Left lung (tissue), 14 donors: ENCODE measurements at places on chromosomes 16 and 17.

DNA sequence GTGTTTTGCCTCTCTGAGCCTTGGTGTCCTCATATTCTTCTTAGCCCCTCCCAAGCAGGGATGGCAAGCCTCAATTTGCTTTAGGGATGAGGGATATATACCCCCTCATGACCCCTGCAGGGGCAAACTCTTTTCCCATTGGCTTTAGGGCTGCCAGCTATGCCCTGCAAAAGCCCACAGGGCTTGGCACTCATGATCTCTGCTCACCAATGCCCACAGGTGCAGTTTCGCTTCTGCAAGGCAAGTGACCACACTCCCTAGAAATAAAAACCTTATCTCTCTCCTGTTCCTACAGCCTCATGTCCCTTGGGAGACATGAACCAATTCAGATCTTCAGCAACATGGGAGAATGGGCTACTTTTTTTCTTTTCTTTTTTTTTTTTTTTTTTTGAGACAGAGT, 8.8 kb downstream of the BEAN1 start:
- no peak for DNase-seq

DNA sequence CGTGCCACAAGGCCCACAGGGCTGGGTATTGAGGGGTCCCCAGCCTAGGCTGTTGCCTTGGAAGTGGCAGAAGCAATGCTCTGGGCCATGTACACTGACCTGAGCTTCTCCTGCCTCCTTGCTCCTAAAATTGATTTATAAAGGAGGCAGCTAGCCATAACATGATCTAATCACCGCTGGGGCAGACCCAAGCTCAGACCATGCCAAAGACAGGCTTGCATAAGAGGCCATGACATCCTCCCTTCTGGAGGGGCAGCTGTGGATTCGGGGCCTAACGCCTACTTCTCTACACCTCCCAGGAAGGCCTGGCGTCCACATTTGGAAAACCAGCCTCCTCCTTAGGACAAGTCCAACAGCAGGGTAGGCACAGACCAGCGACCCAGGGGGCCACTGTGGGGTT, 12.3 kb downstream of the HSD11B2 start:
- DNase-seq = no peak

DNA sequence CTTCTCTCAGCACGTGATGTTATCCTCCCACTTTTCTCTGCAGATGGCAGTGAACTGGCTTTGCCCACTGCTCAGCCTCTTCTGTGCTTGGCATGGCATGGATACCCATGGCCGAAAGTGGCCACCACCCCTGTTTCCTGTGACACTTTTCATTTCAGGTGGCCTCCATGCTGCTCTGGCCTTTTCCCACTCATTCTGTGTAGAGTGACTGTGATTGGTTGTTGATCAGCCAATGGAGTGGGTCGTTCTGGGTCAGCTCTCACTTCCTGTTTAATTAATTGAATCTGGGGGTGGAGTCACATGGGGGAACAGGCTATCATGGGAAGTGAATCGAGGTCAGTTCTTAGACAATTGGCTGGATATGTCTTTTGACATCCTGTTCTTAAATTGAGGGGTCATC, 350.1 kb upstream of the EEF2KMT start:
- no peak for DNase-seq

GRCh38 chr16:89009343-89010209, 32.6 kb upstream of the CBFA2T3 start:
- no peak for DNase-seq

DNA sequence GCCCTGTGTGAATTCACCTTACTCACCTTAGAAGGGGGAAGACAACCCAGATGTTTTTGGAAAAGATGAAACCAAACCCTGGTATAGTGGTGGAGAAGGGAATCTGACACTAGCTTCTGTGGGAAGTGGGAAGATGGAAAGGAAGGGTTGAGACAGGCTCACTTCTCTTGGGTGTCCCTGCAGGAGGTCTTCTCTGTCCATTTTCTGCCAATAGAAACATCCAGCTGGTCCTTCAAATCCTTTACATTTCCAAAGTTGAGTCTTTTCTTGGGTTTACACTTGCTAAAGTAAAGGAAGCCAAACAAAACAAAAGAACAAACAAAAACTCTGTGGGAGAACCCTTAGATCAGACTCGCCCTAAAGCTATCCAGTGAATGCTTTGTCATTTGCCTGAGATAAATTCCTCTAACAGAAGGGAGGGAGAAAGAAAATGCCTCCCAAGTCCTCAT, 10.2 kb downstream of the HOXB1 start:
- DNase-seq = no peak

DNA sequence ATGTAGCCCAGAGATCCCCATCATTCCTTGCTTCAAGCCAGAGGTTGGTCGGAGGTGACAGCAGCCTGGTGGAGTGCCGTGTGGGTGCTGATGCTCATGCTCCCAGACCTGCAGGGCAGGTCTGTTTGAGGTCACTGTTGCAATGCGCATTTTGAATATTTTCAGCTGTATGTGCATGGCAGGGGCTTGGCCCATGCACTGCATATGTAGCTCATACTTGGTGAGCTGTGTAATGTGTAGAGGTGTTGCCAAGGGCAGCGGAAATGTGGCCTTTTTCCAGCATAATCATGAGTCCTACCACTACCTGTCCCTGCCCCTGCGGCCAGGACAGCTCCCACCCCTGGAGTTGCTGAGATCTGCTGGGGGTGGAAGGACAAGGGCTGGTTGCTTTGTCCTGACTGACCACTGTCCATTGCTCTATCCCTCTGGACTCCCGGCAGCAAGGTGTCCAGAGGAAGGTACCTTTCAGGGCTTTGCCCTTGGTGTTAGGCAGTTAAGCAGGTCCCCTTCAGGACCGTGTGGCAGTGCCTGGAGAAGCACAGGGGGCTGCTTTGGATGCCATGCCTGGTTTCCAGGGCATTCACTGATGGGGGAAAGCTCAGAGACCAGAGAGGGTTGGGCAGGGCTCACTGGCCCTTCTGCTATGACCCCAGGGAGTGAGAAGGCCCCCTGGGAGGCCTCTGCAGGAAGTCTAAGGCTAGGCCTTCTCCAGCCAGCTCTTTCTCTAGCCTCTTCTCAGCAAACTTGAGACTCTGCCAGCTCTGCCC, 215.2 kb downstream of the NTN1 start:
- no peak for DNase-seq

DNA sequence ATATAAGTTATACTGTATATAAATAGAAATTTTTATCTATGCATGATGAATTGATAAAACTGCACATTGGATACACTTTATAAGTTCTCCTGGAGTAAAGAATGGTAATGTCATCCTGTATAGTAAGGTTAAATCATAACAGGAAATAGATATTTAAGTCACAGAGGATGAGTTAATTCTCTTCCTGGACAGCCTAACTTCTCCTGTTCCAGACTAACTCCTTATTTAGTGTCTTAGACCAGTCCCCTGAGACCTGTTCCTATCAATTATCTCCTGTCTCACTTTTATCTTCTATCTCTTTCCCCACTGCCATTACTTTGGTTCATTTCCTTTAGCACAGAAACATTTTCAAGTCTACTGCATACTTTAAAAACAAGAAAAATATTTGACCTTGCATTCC, 46.5 kb downstream of the SSH2 start:
- DNase-seq = no peak

DNA sequence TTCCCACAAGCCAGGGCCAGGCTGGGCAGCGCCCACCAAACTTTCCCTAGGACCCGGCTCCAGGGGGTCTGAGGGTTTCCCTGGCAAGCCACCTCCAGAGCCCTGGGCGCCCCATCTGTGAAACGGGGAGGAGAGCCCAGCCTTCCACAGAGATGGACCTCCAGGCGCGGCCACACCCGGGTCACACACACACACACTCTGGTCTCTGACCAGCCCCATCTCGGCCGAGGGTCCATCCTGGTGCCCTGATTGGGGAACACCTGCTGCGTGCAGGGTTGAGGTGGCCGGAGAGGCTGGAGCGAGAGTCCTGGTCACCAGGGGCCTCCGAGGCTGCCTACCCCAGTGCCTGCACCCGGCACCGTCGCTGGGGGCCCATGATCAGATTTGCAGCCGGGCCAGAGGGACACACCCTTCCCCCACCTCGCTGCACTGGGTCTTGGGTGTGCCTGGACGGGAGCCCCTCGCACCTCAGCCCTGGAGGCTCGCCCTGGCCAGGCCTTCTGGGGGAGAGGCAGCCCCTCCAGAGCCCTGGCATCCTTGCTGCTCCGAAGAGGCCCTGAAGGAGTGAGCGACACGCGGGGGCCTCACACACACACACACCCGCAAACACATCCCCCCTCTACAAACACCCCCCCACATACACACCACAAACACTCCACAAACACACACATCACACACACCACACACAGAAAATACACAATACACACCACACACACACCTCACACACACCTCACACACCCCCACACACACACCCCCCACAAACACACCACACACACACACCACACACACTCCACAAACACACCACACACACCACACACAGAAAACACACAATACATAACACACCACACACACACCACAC, 29.7 kb downstream of the SLC25A10 start:
- no peak for DNase-seq

- no peak for DNase-seq
Measured at GRCh38 chr17:14748036-14748710, 447.3 kb downstream of the HS3ST3B1 start.

GRCh38 chr17:74356646-74357465, 4.8 kb downstream of the BTBD17 start:
- DNase-seq = no peak
